ENCODE measurements at places on chromosomes 1 and 21.
A peak's percentile ranks its signal among the peaks of the same experiment; 100 is the strongest.

GRCh38 chr1:172071746-172072145, 230.4 kb downstream of the DNM3 start:
- no peak for DNase-seq

- no peak for DNase-seq
These were observed 1.8 kb downstream of the USP24 start for GRCh38 chr1:55213151-55213884.

- no peak for DNase-seq
These were observed 23.2 kb upstream of the CNIH3 start for GRCh38 chr1:224592636-224593582.

DNA sequence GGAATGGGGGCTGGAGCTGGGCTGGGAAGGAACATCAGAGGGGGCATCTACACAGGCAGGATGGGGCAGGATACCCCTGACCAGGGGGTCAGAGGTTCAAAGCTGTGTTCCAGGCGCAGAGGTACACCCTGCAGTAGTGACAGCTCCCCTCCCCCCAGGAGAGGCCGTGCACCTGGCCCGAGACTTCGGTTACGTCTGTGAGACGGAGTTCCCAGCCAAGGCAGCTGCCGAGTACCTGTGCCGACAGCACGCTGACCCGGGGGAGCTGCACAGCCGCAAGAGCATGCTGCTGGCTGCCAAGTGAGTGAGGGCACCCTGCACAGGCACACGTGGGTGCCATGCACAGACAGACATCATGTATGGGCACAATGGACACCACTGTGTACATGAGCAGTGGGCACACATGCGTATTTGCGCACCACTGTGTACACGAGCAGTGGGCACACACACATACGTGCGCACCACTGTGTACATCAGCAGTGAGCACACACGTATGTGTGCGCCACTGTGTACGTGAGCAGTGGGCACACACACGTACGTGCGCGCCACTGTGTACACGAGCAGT, 17.4 kb downstream of the TFAP2E start:
- no peak for DNase-seq

- DNase-seq: peak; percentile 32
These were observed 23.3 kb downstream of the CAPN8 start for GRCh38 chr1:223642237-223642636.

DNA sequence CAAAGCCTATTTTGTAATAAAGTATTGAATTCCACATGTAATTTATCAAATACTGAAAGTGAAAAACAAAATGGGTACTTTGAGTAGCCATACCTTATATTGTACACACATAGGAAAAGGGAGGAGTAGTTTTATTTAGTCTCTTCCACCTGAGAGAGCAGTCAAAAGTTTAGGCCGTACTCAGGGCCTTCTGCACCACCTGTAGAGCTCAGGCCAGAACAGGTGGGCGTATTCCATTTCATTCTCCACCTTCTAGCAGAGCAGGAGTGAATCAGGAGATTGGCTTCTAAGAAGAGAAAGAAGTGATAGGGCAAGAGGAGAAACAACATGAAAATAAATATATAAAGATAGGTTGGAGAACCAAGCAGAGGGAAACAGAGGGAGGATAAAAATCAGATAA, 44.0 kb downstream of the TRAF5 start:
- no peak for DNase-seq

DNA sequence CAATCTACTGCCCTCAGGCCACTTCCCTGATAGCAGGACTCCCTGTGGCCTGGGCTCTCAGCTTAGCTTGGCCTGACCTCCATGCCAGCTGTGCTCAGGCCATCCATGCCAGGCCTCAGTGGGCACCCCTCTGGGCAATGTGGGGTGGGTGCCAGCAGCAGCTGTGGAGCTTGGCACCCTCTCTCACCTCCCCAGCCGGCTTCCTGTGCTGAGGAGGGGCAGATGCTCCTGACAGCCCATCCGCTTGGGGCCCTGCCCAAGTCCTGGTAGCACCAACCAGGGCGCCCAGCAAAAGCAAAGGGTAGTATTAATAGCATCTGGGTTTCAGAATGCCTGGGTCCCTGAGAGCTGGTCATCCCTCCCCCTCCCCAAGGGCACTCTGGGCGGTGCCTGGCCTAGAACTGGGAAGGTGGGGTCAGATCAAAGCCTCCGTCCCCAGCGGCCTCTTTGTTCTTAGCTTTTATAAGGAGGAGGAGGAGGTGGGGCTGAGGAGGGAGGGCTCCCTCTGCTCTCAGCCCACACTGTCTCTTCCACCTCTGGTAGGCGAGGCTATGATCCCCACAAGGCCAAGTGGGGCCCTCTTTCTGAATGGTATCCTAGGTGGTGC, 6.1 kb downstream of the EFNA4 start:
- DNase-seq: no peak

DNA sequence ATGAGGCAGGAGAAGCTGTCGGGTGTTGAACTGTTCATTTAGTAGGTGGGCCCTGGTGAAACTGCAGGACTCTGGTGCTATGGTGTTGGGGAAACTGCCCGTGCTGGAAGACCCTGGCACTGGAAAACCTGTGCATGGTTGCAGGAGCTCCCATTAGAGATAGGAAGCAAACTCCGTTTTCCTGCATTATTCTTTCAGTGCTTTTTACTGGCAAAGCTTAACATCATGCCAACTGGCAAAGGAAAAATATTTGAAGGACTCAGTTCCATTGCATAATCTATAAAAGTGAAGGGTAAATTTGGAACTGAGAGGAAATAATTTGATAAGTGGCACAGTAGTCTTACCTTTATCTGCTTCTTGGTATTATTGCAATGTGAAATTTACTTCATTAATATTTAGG, 31.7 kb upstream of the MPC2 start:
- no peak for DNase-seq

DNA sequence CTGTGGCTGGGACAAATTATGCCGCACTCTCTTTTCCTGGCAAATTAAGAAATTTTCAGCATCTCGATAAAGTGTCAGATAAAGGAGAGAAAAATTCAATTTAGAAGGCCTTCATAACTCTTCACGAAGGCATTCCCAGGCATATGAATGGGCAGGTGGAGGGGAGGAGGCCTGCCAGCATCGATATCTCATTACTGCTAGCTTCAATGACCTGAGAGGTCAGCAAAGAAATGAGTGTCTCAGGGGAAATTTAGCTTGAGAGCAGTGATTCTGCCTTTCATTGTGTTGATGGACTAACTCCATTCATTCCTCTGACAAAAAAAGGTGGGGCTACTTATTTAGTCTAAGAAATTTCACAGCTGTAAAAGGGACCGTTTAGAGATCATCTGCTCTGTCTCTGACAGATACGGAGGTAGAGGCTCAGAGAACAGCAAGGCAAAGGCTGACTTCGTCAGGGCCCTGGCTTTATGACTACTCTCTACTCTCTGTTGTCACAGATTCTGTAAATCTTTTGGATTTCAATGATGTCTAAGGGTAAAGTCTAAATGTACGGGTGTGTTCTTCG, 212.0 kb upstream of the BEND5 start:
- no peak for DNase-seq

DNA sequence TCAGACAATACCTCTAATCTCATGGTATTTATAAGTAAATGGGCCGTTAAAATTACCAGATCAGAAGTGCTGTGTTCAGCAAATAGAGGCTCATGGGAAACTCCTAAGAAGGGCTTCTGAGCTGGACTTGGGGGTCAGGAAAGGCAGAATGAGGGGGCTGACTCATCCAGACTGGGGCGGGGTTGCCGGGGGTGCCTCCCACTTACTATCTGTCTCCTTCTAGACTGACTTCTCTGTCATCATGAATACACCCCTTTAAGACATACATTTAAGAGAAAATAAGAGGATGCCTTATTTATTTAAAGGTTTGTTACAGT, 96.0 kb upstream of the ERRFI1 start:
- DNase-seq: no peak

- no peak for DNase-seq
These were observed 67.1 kb downstream of the RWDD3 start for GRCh38 chr1:95301091-95301490.

DNA sequence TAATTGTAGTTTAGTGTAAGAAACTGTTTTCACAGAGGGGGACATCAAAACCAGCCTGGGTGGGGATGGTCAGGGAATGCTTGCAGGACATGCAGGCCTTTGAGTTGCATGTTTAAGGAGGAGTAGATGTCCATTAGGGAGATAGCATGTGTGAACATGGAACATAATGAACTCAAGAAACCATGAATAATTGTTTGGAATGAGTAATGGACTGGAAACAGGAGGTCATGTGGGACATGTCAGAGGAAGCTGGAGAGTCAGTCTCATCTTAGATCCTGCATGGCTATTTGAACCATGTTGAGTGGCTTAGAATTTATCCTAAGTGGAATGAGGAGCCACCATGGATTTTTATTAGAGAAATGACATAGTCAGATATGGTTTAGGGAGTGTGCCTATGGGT, 86.4 kb downstream of the RPE65 start:
- DNase-seq: no peak

DNA sequence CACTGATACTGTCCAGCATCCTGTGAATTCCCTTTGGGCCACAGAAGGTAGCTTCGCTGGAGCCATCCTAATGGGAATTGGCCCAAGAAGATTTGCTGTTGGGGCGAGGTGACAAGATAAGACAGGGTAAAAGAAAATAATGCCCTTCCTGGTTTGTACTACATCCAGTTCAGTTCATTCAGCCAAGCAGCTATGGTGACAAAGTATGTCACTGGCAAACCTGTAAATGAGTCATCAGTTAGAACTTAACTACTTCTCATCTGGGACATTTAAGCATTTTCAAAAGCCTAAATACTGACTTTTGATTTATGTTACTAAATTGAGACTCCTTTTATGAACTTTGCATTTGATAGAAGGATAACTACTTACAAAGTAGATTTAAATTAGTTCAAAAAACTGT, 54.2 kb downstream of the WDR64 start:
- DNase-seq: no peak

DNA sequence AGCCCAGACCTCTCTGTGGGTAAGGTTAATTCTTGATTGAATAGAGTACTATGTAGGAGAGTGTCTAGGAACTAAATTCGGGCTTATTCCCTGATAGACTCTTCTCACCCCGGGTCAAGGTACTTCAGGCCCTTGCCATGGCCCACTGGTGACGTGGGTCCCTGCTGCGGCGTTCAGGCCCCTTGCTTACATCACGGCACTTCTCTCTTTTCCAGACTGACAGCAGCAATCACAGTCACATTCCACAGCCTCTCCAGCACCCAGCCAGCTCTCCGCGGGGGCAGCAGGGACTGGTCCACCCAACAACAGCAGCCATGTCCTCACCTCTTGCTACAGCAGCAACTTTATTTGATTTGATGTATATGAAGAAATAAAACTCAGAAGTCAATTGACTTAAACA, 401.2 kb upstream of the VAMP3 start:
- no peak for DNase-seq

DNA sequence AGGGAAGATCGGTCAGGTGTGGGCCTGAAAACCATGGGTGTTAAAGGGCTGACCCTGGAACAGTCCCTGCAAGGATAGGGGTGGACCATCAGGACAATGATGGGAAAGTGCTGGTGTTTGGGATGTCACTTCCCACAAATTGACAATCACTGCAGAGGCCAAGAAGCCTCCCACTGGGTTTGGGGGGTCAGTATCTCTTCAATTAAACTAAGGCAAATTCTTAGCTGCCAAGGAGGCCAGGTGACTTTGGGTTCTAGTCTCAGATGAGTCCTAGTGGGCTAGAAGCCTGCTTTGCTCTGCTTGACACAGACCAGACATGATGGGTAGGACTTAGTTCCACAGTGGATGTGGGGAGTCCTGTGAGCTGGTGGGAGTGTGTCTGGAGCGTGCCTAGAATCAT, 29.3 kb upstream of the KCNA2 start:
- no peak for DNase-seq

DNA sequence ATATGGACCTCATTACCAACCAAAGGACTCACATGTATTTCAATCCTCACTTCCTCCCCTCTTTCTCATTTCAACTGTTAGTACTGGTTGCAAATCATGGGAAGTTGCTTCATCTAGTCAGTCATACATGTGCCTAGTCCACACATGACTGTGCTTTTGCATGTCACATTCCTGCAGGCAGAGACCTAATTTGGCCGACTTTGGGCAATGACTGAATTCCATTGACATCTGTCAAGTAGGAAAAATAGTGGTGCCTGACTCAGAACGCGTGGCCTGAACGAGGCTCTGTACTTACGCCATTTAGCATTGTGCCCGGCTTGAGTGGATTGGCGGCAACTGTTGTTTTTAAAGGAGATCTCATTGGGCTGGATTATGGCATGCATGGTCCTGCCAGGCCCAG, 18.0 kb downstream of the PTPRU start:
- no peak for DNase-seq

DNA sequence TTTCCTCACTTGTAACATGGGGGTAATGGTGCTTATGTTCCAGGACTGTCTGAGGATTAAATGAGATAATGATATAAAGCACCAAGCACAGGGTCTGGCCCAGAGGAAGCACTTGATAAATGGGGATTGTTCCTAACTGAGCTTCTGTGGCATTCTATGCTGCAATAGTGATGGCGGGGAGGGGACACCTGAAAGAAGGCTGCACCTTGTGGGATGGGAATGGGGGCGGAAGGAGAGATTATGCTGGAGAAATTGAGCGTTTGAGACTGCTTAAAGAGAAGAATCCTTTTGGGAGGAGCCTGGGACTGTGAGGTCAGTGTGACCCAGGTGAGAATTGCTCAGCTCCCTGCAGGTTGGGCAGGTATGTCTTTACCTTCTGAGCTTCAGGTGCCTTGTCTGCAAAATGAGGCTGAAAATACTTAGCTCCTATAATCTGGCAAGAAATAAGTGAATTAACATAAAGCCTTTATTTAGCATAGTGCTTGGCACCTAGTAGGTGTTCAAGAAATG, 55.9 kb upstream of the CTPS1 start:
- no peak for DNase-seq

DNA sequence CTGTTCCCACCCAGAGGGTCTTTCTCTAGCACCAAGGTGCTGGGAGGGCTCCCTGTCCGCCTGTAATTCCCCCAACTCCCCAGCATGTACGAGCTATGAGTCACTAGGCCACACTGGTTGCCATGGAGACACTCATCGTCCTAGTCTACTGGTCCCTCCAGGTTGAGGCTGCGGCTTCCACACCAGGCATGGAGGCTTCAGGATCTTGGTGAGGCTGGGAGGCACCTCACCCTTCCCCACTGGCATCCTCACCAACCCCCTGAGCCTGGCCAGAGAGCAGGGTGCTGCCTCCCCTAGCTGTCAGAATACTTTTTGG, 75.6 kb upstream of the KAZN start:
- no peak for DNase-seq

- DNase-seq: no peak
These were observed 20.8 kb upstream of the SDC3 start for GRCh38 chr1:30929135-30929889.

DNA sequence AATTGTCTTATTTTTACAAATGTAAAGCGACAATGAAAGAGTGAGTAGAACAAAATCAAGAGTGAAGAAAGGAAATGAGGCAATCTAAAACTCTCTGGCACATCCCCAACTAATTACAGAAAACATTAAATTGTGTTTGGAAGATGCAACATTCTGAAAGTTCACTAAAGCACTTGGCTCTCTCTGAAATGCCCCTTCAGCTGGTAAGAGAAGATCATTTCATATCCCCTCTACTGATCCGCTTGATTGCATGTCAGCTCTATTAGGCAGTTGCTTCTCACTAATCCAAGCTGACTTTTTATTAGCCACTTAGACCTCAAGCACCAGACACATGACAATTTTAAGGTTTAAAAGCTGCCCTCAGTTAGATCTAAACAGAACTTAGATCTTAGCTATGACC, 262.8 kb upstream of the PRMT6 start:
- DNase-seq: no peak

GRCh38 chr21:42320791-42321190, 5.6 kb upstream of the TFF3 start:
- DNase-seq: no peak
